Peyer's patch (tissue), 4 donors: ENCODE measurements at places on chromosomes 4 and X.

- no peak for DNase-seq
Measured at GRCh38 chrX:1244164-1245076, 24.2 kb upstream of the CSF2RA start.

- no peak for DNase-seq
Measured at GRCh38 chr4:34953145-34953799, 1291.0 kb downstream of the ARAP2 start.

DNA sequence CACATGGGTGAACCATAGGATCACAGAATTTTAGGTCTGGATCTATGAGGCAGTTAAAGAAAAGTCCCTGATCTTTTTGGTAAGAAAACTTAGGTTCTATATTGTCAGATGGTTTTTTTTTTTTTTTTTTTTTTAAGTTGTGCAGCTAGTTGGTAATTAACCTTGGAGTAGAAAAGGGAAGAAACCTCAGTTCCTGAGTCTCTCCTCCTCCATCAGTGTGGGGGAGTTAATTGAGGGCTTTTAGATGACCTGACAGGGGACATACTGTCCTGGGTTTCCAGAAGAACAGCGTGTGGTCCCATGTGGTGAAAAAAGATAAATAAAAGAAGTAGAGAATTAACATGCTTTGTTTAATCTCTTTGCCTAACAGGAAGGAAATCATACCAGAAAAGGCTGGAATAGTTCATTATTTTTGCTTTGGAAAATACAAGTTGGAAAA, 123.7 kb downstream of the ARHGAP10 start:
- DNase-seq: no peak

DNA sequence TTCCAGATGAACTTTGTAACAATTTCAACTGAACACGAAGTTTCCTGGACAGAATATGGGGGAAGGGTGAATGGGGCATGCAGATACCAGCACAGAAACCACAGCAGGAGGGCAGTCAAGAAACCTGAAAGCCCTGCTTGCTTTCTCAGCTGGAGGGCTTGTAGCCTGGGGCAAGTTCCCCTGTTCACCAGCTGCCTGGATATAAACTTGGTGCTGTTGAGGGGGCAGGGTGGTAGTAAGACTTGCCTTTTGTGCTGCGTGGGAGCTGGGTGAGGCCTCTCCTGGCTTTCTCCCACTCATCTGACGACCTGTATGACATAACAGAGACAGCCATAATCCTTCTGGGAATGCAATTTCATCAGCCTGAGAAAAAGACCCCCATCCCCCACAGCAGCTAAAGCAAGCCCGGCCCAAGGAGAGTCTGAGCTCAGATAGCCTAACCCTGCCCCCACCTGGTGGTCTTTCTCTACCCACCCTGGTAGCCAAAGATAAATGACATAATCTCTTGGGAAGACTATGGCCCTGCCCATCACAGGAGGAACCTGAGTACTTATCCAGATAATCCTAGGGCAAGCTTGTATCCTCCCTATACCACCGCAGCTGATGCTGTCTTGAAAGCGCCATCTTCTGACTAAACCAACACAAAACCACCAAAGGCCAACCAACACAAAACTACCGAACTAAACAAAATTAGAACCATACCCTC, 234.3 kb downstream of the LAS1L start:
- DNase-seq: no peak

- DNase-seq: no peak
Measured at GRCh38 chr4:113117358-113117702, 67.9 kb downstream of the ANK2 start.

DNA sequence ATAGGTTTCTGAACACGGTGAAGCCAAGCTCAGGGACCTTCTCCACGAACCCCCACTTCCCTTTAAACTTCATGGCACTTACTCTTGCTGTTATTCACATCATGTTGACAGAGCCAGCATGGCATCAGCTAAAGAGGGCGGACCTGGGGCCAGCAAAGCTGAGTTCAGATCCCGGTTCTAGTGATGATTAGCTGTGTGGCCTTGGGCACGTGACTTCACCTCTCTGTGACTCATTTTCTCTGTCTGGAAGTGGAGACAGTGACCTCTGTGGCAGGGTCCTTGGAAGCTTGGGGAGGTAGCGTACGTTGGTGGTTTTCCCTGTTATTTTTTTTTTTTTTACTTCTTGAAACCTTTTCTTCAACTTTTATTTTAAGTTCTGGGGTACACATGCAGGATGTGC, 13.4 kb downstream of the EVC start:
- no peak for DNase-seq

DNA sequence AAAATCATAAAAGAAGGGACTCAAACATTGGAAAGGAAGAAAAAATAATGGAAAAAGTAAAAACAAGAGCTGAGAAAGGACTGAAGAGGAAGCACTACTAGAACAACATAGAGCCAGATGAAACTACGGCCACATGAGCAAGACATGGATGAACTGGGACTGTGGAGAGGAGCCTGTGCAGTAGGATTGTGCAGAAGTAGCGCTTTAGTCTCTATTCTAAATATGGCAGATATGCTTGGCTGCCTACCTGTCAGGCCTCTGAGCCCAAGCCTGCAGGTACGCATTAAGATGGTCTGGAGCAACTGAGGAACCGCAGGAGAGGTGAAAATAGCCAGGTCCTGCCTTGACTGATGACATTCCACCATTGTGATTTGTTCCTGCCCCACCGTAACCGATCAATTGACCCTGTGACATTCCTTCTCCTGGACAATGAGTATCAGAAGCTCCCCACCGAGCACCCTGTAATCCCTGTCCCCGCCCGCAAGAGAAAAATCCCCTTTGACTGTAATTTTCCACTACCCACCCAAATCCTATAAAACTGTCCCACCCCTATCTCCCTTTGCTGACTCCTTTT, 154.3 kb downstream of the CAMK2D start:
- no peak for DNase-seq

DNA sequence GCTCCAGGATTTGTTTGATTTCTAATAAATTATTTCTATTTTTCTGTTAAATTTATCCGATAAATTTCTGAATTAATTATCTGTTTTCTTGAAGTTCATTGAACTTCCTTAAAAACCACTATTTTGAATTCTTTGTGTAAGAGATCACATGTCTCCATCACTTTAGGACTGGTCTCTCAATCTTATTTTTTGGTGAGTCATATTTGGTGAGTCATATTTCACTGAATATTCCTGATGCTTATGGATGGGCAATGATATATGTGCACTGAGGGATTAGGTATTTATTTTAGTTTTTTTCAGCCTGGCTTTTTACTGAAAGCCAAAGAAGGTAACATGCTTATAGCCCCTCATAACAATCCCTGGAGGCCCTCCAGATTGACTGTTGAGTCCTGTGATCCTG, 48.5 kb upstream of the IL15 start:
- DNase-seq: no peak

DNA sequence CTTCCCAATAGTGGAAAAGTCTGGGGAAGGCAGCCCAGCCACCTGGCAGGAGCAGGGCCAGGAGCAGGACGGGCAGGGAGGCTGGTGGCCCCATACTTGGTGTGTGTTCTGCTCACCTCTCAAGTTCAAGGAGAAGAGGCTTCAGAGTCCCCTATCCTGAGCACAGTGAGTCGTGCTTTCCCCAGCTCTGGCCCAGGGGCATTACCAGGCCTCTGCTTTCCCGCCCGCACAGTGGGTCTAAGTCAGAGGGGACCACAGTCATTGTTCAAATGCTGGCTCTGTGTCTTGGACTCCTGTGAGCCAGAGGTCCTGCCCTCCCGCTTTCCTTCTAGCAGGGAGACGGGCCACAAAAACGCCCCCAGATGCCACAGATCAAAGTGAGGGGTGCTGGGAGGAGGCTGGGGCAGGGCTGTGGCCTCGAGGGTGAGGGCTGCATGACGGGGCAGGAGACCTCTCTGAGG, 27.6 kb downstream of the HTRA3 start:
- DNase-seq: no peak

DNA sequence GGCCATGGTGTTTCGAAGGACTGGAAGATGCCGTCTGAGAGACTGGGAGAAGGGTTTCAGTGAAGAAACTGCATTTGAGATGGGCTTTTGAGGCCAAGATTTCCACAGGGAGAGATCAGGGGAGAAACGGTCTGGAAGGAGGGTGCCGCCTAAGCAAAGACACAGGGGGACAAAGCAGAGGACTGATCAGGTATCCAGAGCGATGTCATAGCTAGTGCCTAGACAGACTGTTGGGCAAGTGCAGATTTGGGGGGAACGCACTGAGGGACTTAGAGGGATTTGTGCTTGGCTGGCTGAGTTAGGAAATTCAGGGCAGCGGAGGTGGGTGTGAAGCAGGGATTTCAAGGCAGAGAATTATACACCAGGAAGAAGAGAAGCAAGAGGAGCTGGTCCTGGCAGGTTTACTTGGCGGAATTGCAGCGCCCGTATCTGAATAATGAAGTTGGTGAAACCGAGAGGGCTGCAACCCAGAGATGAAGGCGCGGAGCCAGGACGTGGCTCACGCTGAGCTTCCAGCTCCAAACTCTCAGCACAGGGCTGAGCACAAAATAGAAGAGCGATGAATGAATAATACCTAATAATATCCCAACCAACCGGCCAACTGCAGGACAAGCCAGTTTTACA, 106.9 kb downstream of the MAML3 start:
- no peak for DNase-seq

DNA sequence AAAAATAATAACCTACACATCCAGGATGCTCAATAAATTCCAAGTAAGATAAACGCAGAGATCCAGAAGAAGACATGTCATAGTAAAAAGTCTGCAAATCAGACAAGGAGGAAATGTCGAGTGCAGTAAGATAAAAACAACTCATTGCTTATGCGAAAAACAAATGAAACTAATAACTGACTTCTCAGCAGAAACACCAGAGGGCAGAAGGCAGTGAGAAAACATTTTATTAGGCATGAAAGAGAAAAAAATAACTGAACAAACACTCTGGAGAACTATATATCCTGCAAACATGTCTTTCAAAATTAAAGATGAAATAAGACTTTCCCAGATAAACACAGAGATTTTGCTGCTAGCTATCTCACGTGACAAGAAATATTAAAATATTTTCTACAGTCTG, 201.3 kb upstream of the CTSO start:
- DNase-seq: no peak
